Effector memory CD8-positive, alpha-beta T cell (primary cell): ENCODE measurements at places on chromosomes 3 and 15.

DNA sequence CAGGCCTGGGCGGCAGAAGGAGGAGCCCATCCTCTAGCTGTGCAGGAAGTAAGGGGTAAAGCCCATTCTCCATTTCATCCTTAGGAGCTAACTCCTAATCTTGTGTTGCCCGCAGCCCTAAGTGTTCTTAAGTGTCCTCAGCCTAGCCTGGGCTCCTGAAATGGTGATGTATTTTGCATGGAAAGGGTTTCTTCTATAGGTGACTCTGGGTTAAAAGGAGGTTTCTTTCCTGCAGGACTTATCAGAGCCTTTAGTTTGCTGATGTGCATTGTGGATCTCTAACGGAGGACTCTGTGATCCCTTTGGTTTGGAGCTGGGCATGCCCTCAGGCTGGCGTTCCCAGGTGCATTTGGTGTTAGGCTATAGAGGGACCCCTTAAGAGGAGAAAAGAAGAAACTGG, 48.5 kb upstream of the TRPM1 start:
- no peak overlapping the region for H3K27ac ChIP-seq
- no peak for DNase-seq
- no peaks in the 10 kb centered on the region for H3K36me3 ChIP-seq

- no peaks in the 10 kb centered on the region for H3K27me3 ChIP-seq
- H3K27ac ChIP-seq = peak overlapping the region; percentile 33
- no peak overlapping the region for H3K4me3 ChIP-seq
- H3K36me3 ChIP-seq = no peaks in the 10 kb centered on the region
- no peak for DNase-seq
Measured at GRCh38 chr3:177110895-177111294, 86.4 kb downstream of the TBL1XR1 start.

GRCh38 chr15:68610825-68611224, 32.0 kb downstream of the CORO2B start:
- peaks cover 29% of the 10 kb centered on the region for H3K27me3 ChIP-seq
- H3K27ac ChIP-seq = no peak overlapping the region

DNA sequence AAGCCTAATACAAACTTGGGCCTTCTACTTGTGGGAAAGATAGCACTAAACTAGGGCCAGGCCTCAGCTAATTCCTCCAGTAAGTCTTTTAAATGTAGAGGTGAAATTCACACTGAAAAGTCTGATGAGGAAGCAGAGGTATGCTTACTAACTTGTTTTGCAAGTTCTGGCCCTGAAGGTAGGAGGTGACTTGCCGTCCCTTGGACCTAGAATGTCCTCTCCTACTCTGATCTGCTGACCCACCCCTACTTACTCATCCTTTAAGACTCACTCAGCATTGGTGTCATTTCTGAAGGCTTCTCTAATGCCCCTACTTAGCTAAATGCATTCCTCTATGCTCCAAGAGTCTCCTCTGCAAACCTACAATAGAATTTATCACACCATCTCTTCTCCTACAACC, 19.4 kb downstream of the RIOX2 start:
- H3K27me3 ChIP-seq = no peaks in the 10 kb centered on the region
- peaks cover 35% of the 10 kb centered on the region for H3K36me3 ChIP-seq
- no peak overlapping the region for H3K4me3 ChIP-seq
- no peak overlapping the region for H3K27ac ChIP-seq
- H3K4me1 ChIP-seq = no peaks in the 10 kb centered on the region
- no peak for DNase-seq

GRCh38 chr15:67862750-67863441, 23.1 kb upstream of the RNU6-1 start:
- H3K36me3 ChIP-seq = peaks cover 6% of the 10 kb centered on the region
- no peak for DNase-seq
- no peak overlapping the region for H3K27ac ChIP-seq
- H3K4me3 ChIP-seq = peak overlapping the region; percentile 62
- peaks cover 4% of the 10 kb centered on the region for H3K4me1 ChIP-seq

DNA sequence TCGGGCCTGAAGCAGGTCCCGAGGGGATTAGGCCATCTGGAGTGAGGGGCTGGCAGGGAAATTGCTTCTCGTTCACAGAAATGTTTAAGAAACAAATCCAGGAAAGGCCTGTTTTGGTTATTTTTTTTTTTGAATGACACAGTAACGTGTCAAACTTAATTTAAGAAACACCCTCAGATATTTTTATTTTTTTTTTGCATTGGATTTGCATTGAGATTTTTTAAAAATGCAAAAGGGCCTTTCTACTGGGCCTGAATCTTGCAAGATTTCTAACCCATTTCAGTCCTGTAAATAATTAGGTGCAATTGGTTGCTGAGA, 25.0 kb upstream of the KLF13 start:
- peaks cover 5% of the 10 kb centered on the region for H3K36me3 ChIP-seq
- DNase-seq = no peak
- H3K27me3 ChIP-seq = no peaks in the 10 kb centered on the region
- peaks cover 13% of the 10 kb centered on the region for H3K4me1 ChIP-seq
- H3K4me3 ChIP-seq = no peak overlapping the region
- H3K27ac ChIP-seq = no peak overlapping the region

DNA sequence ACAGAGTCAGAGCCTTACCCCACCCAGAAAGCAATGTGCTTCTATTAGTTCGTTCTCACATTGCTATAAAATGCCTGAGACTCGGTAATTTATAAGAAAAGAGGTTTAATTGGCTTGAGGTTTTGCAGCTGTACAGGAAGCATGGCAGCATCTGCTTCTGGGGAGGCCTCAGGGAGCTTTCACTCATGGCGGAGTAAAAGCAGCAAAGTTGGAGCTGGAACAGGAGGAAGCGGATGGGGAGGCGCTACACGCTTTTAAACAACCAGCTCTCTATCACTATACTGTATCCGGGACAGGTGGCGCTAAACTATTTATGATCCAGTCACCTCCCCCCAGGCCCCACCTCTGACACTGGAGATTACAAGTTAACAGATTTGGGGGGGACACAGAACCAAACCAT, 176.3 kb upstream of the BHLHE40 start:
- DNase-seq = no peak
- H3K27ac ChIP-seq = peak overlapping the region; percentile 64
- no peak overlapping the region for H3K4me3 ChIP-seq
- H3K27me3 ChIP-seq = no peaks in the 10 kb centered on the region

- H3K36me3 ChIP-seq = no peaks in the 10 kb centered on the region
- no peak for DNase-seq
- no peaks in the 10 kb centered on the region for H3K27me3 ChIP-seq
- H3K4me3 ChIP-seq = no peak overlapping the region
Measured at GRCh38 chr3:104206925-104207324, 1159.8 kb upstream of the ALCAM start.

- no peaks in the 10 kb centered on the region for H3K4me1 ChIP-seq
- peaks cover 13% of the 10 kb centered on the region for H3K27me3 ChIP-seq
- no peaks in the 10 kb centered on the region for H3K36me3 ChIP-seq
- no peak overlapping the region for H3K27ac ChIP-seq
- DNase-seq = no peak
Measured at GRCh38 chr3:71872256-71872655, 87.3 kb upstream of the PROK2 start.

- peaks cover 41% of the 10 kb centered on the region for H3K4me1 ChIP-seq
- no peaks in the 10 kb centered on the region for H3K27me3 ChIP-seq
- peak overlapping the region; percentile 41 for H3K4me3 ChIP-seq
- DNase-seq = no peak
- H3K36me3 ChIP-seq = peaks cover 5% of the 10 kb centered on the region
- H3K27ac ChIP-seq = peak overlapping the region; percentile 92
Measured at GRCh38 chr15:93048759-93049161, 40.3 kb downstream of the RGMA start.

- no peak for DNase-seq
- H3K4me1 ChIP-seq = no peaks in the 10 kb centered on the region
- no peak overlapping the region for H3K4me3 ChIP-seq
- peaks cover 78% of the 10 kb centered on the region for H3K27me3 ChIP-seq
- no peaks in the 10 kb centered on the region for H3K36me3 ChIP-seq
Measured at GRCh38 chr15:61474796-61475195, 245.7 kb upstream of the RORA start.

- no peak overlapping the region for H3K27ac ChIP-seq
- H3K4me3 ChIP-seq = no peak overlapping the region
- no peaks in the 10 kb centered on the region for H3K27me3 ChIP-seq
Measured at GRCh38 chr3:61371123-61371522, 119.9 kb upstream of the FHIT start.

DNA sequence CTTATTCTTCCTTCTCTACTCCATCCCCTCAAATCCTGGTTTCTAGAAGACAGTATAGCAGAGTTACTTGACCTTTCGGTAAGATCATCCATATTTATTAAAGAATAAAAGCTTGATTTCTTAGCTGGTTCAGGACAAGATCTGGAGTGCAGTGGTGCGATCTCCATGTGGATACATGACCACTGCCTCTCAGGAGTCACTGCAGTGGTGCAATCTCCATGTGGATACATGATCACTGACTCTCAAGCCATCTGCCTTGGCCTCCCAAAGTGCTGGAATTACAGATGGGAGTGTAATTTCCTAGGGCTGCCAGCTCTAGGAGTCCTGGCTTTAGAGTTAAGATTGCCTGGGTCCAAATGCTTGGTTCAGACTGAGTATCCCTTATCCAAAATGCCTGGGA, 16.5 kb downstream of the LARP6 start:
- H3K27me3 ChIP-seq = peaks cover 60% of the 10 kb centered on the region
- no peak for DNase-seq
- no peaks in the 10 kb centered on the region for H3K36me3 ChIP-seq
- no peaks in the 10 kb centered on the region for H3K4me1 ChIP-seq

- no peak overlapping the region for H3K4me3 ChIP-seq
- no peaks in the 10 kb centered on the region for H3K4me1 ChIP-seq
- no peaks in the 10 kb centered on the region for H3K36me3 ChIP-seq
- no peak for DNase-seq
- H3K27me3 ChIP-seq = no peaks in the 10 kb centered on the region
- H3K27ac ChIP-seq = no peak overlapping the region
Measured at GRCh38 chr3:70040386-70040785, 40.9 kb downstream of the SAMMSON start.

DNA sequence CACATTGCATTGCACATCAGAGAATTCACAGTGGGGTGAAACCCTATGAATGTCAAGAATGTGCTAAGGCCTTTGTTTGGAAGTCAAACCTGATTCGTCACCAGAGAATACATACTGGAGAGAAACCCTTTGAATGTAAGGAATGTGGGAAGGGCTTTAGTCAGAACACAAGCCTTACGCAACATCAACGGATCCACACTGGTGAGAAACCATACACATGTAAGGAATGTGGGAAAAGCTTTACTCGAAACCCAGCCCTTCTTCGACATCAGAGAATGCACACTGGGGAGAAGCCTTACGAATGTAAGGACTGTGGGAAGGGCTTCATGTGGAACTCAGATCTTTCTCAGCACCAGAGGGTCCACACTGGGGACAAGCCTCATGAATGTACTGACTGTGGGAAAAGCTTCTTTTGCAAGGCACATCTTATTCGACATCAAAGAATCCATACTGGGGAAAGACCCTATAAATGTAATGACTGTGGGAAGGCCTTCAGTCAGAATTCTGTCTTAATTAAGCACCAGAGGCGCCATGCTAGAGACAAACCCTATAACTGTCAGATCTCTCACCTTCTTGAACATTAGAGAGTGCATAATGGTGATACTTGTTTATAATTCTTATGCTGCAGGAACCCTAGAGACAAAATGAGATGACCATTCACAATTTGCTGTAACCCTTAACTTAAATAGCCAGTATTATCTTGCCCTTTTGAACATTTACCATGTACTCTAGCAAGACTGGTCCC, 9.0 kb downstream of the ZNF662 start:
- no peak for DNase-seq
- no peak overlapping the region for H3K4me3 ChIP-seq

GRCh38 chr3:187497052-187497451, 128.9 kb downstream of the RTP4 start:
- no peak for DNase-seq
- no peak overlapping the region for H3K4me3 ChIP-seq
- no peaks in the 10 kb centered on the region for H3K36me3 ChIP-seq
- H3K4me1 ChIP-seq = no peaks in the 10 kb centered on the region
- H3K27me3 ChIP-seq = peaks cover 48% of the 10 kb centered on the region

DNA sequence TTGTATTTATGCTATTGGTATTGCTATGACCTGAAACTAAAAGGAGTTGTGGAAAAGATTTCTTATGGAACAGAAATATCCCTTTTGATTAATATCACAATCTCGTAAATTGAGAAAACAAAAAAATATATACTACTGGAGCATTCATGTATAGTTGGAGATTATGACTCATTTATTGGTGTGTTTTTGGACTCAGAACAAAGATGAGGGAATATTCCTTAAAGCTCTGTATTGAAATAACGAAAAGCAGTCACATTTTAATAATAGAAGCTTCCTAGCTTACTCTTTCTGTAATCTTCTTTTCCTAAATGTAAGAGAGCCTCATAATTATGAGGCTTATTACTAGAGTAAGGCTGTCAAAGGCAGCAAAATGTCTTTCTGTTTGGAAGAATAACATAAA, 14.3 kb downstream of the CTNNB1 start:
- peaks cover 9% of the 10 kb centered on the region for H3K36me3 ChIP-seq
- H3K27ac ChIP-seq = no peak overlapping the region
- H3K4me3 ChIP-seq = peak overlapping the region; percentile 1
- no peak for DNase-seq
- H3K27me3 ChIP-seq = no peaks in the 10 kb centered on the region
- peaks cover 77% of the 10 kb centered on the region for H3K4me1 ChIP-seq

- DNase-seq = no peak
- H3K4me3 ChIP-seq = no peak overlapping the region
- no peak overlapping the region for H3K27ac ChIP-seq
- H3K36me3 ChIP-seq = peaks cover 31% of the 10 kb centered on the region
Measured at GRCh38 chr15:28178727-28179126, 79.6 kb upstream of the OCA2 start.

GRCh38 chr15:40957581-40958051, 4.3 kb downstream of the CHAC1 start:
- H3K4me1 ChIP-seq = peaks cover 15% of the 10 kb centered on the region
- H3K4me3 ChIP-seq = no peak overlapping the region
- DNase-seq = no peak
- H3K36me3 ChIP-seq = peaks cover 7% of the 10 kb centered on the region
